ENCODE measurements at places on chromosomes 4 and X. TPM values are rescaled to one million over a fixed set of nuclear protein-coding genes. Genes with fewer than 3 reads are reported as not detected.

DOK7 gene
- total RNA-seq: not detected

SSX3 gene
- total RNA-seq: not detected

SLC4A4 gene
- total RNA-seq: 12.5 TPM

CLCN5 gene
- total RNA-seq: 12.5 TPM
